Immature natural killer cell (primary cell): ENCODE measurements at places on chromosomes 4 and X. TPM values are rescaled to one million over a fixed set of nuclear protein-coding genes. Genes with fewer than 3 reads are reported as not detected.

The BEND2 gene
- polyA plus RNA-seq: 0.17 TPM

The GLRA2 gene
- not detected for polyA plus RNA-seq

The CENPVL1 gene
- polyA plus RNA-seq: not detected

The PPP1R2C gene
- 0.24 TPM for polyA plus RNA-seq

The VGLL1 gene
- not detected for polyA plus RNA-seq

The ZXDA gene
- 2.3 TPM for polyA plus RNA-seq

The MAD2L1 gene
- polyA plus RNA-seq: 9.3 TPM

- DNase-seq: no peak
These were observed 101.4 kb downstream of the ARHGAP10 start for GRCh38 chr4:147833254-147833653.

- no peak for DNase-seq
These were observed 32.7 kb downstream of the ALPK1 start for GRCh38 chr4:112329672-112330375.

- peak; percentile 42 for DNase-seq
These were observed 46.8 kb upstream of the FAM9C start for GRCh38 chrX:13091111-13091765.

DNA sequence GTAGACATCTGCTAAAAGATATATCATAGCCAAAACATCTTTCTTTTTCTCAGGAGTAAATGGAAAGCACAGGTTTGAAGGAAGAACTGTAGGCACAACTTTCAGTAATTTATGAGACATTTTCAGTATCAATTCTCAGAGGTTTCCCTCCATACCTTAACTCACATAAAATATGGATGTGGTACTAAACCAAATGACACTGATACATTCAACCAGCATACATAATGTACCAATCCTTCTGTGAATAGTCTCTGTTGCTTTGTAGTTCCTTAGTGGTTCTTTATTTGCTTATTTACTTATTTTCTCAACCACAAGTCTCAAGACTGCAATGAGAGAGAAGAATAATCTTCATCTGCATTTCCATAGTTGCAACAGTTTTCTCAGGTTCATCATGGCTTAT is 96.1 kb downstream of the ARHGAP24 start:
- DNase-seq: no peak

DNA sequence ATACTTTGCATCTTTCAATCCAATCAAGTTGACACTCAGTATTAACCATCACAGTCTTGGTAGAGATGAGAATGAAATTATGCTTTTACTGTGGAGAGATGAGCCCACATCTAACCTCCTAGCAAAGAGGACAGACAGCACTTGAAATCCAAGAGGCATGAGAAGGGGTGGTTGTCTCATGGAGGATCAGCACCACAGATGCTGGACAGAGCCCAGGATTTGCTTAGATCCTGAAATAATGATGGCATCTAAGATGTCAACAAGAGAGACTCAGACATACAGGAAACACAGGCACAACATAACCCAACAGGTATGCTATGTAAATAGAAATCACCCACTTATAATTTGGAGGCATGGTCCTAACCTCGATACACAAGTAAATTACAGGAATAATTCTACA is 74.3 kb upstream of the VCX2 start:
- no peak for DNase-seq

DNA sequence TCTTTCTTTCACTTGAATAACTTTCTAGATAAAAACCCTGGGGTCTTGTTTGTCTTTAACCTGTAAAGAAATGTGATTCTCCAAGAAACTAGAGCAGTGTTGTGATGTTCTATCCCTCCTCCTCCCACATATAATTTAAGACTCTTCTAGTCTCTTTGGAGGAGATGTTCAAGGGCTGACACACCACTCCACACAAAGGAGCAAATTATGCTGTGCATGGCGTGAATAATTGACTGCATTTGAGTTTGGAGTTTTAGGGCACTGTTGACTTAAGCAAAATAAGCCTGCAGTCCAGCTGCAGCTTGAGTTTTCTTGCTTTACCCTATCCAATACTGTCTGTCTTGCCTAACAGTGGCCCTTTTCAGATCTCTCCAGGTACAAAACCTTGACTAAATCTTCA is 119.7 kb downstream of the CHRDL1 start:
- DNase-seq: no peak

GRCh38 chr4:157221426-157221894 is 932 bp downstream of the GRIA2 start:
- no peak for DNase-seq

GRCh38 chrX:102966701-102967100 is 29.6 kb downstream of the RAB40AL start:
- DNase-seq: no peak

GRCh38 chr4:108060164-108060563 is 70.5 kb downstream of the HADH start:
- no peak for DNase-seq

DNA sequence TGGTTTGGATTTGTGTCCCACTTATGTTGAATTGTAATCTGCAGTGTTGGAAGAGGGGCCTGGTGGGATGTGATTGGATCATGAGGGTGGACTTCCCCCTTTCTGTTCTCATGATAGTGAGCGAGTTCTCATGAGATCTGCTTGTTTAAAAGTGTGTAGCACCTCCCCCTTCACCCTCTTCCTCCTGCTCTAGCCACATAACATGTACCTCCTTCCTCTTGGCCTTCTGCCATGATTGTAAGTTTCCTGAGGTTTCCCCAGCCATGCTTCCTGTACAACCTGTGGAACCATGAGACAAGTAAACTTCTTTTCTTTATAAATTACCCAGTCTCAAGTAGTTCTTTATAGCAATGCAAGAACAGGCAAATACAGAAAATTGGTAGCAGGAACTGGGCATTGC is 138.7 kb downstream of the INPP4B start:
- DNase-seq: no peak

DNA sequence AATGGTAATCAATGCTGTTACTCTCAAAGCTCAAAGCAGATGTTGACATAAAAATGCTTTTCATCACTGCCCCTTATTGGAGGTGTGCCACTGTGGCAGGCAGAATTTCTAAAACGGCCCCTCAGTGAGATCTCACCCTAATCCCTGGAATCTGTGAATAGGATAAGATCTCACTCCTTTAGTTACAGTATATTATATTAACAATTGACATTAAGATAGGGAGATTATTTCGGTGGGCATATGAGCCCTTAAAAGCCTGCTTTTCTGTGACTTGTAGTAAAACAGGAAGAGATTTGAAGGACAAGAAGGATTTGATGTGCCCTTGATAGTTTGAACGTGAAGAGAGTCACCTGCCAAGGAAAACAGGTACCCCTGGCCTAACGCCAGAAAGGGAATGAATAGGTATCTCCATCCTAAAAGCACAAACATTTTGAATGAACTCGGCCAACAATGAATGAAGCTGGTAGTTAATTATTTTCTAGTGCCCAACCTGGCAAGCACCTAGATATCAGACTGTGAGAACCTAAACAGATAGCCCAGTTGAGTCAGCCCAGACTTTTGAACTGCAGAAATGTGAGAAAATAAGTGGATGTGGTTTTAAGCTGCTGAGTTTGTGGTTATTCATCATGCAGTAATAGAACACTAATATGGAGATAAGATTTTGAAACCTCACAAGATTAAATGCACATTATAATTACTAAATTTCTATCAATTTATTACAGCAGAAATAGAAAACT is 881.6 kb downstream of the PCDH18 start:
- peak; percentile 33 for DNase-seq

DNA sequence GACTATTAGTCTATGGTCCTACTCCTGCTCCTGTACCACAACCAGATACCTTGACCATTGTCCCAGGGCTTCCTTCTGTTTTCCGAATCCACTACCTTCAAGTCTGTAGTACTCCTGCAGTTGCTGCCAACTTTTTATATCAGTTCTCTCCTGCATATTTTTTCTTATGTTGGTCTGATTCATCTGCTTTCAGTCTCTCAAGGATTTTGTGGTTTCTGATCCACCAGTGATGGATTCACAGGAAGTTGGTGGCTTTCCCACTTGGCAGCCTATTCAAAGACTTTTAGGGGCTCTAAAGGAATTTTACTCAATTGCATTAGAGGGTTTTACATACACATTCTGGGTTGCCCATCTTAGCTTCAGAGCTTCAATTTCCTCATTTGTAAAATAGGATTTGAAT is 23.6 kb downstream of the KIF4A start:
- no peak for DNase-seq

GRCh38 chrX:63402106-63402505 is 51.0 kb upstream of the SPIN4 start:
- no peak for DNase-seq

- no peak for DNase-seq
These were observed 8.3 kb downstream of the S100G start for GRCh38 chrX:16658284-16658683.

- no peak for DNase-seq
These were observed 89.1 kb downstream of the ANXA3 start for GRCh38 chr4:78640714-78641113.

DNA sequence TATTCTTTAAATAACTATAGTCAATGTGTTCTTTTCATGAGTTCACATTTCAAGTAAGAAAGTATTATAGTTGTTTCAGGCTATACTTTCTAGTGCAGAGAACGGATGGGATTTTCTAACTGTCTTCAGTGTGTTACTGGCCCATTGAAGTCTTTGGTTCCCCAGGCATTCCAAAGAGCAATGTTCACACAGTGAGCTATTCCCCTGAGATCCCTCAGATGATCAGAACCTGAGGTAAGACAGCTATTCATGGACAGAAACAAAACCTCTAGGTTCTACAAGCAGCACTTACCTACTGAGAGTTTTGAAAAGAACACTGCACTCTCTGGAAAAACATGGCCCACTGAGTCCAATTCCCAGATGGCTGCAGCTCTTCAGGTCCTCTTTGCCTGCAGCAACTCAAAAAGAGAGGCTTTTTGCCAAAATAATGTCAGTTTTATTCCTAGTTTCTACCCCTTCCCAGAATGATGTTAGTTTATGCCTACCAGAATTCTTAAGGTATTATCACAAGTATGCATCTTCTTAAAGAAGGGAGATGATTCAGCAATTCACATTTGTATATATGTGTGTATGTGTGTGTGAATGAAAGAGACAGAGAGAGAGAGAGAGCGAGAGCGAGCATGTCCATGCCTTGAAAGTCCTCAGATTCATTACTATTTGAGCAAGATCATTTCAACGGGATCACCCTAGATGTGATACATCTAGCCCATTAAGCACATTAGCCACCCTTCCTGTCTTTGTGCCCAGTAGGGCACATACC is 146.1 kb downstream of the PDHA2 start:
- no peak for DNase-seq

GRCh38 chr4:118348886-118349285 is 3.9 kb downstream of the PRSS12 start:
- no peak for DNase-seq

DNA sequence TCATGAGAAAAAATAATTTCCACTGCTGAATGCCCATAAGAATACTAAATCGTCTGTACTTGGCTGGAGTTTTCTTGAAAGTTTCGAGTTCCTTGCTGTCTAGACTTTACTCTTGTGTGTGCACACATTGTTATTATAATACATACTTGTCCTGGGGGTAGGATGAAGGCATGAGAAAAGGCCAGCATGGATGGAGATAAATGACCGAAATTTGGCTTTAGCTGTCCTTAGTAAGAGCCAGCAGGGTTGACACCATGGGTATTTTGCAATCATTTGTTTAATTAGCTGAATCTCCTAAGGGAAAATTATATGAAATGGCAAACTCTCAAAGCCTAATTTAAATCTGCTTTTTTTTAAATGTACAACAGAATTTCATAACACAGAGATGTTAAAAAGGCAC is 641.6 kb downstream of the ADGRL3 start:
- DNase-seq: no peak

DNA sequence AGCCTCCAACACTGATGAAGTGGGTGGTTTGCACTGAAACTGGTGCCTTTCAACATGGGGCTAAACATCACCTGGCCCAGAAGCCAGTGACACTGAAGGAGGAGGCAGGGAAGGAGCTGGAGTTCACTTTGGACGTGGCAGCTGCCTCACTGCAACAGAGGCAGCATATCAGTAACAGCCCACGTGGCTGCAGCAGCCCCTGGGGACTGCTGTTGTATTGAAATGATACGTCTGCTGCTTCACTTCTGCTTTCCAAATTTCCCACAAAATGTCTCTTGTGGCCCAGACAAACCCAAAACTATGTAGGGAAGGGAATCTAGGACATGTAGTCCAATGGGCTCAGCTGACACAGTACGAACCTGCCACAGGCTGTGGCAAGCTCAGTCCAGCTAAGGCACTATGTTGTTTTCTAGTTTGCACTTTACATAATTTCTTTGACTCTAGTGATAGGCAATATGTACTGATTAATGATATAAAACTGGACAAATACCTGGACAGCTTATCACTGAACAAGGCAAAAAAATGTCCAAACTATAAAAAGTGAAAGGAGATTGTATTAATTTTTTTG is 84.7 kb upstream of the RAPGEF2 start:
- DNase-seq: no peak

- DNase-seq: no peak
These were observed 31.3 kb upstream of the NXF3 start for GRCh38 chrX:103124284-103124683.

GRCh38 chr4:180280726-180281297 is 1962.4 kb upstream of the TENM3 start:
- no peak for DNase-seq
